Posterior vena cava (tissue), 2 donors: ENCODE measurements at places on chromosomes 2 and 18. TPM values are rescaled to one million over a fixed set of nuclear protein-coding genes. Genes with fewer than 3 reads are reported as not detected.

Gene RASGRP3
- 13.8 TPM for total RNA-seq

GRCh38 chr2:57760381-57760801 is 286.2 kb upstream of the VRK2 start:
- DNase-seq, result no peak

DNA sequence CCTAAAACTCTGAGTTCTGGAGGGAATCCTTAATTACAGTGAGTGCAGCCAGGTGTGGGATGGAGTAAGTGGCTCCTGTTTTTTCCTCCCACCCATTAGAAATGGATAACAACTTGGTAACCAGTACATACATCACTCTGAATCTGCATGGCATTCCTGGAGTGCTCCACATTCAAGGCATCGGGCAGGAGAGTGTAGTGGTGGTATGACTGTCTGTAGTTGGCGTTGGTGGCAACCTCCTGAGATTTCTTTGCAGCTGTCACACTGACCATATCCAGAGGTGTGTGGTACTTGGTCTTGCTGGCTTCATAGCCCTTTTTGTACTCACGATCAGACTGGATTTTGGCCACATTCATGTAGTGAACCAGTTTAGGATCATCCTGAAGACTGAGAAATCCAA is 68.3 kb downstream of the NEB start:
- DNase-seq, result no peak

- DNase-seq, result no peak
Measured at GRCh38 chr18:72041313-72042032, 502.7 kb downstream of the CBLN2 start.

- no peak for DNase-seq
Measured at GRCh38 chr2:134657650-134658250, 61.0 kb downstream of the TMEM163 start.

DNA sequence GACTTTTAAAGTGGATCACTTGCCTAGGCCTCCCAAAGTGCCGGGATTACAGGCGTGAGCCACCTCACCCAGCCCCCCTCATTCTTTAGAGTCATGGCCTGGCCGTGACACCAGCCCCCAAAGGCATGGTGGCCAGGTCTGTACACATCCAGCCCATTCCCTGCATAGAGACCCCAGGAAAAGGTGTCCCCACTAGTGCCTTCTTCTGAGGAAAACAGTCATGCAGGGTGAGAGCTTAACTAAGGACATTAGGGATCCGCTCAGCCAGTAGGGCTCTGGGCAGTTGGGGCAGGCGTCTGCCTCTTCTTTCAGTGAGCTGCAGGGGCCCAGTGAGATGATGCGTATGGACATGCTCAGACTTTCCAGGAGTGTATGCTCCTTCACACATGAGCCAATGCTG is 5.7 kb upstream of the AMER3 start:
- peak; percentile 49 for DNase-seq

DNA sequence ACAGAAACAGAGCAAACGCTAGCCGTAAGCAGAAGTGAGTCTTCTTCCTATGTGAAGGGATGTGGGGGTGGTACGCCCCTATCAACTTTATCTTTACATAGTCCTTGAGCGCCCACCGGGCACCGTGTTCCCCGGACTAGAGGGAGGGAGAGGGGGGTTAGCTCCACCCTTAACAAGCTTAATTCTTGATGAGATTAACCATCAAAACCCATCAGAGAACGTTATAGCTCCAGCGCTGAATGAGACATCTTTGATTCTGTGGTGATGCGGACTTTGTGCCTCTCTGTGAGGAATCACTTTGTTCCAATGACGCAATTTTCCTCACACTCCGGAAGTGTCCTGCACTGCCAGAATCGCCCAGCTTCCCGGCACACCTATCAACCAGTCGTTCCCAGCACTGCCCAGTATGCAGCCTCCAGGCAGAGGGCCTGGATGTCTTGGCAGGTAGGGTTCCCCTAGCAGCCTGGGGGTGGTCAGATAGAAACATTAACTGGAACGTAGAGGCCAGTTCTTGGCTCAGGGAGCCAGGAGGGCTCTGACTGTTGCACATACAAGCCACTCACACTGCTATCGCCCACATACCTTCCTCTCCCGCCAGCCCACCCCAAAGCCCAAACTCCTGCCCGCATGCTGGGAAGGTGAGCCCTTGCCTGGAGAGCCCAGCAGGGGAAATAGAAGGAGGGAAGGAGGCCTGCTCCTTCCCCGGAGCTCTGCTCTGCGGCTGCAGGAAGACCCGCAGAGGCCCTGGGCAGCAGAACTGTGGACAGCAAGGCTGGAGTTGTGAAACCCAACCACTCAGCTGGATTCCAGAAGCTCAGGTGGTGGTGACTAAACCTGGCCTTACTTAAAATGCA is 1.9 kb upstream of the ODC1 start:
- no peak for DNase-seq

- peak; percentile 78 for DNase-seq
Measured at GRCh38 chr2:176111846-176112374, 4.7 kb upstream of the HOXD10 start.

DNA sequence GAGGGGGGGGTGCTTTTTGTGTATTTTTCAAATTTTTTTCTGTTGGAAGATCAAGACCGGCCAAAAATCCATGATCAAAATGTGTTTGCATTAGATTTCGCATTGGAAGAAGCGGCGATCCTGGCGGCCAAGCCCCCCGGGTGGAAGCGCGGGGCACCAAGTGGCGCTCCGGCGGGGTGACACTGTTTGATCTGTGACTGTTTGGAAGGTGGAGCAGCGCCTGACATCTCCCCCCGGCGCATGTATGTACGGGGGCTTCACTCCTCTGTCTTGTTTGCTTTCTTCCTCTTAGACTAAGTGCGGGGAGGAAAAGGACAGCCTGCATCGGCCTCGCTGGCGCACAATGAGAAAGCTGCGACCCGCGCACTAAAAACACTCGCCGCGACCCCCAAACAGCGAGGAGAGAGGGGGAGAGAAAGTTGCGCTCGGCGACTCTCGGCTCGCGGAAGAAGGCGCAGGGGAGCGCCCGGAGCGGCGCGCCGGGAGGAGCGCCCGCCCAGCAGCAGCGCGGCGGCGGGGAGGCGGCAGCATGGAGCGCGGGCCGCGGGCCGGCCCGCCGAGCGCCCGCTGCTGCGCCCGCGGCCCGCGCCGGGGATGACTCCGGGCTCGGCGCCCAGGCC is 515 bp downstream of the TSHZ1 start:
- no peak for DNase-seq
